Fibroblast of skin of back (primary cell): ENCODE measurements at places on chromosomes 12 and 14.
A peak's percentile ranks its signal among the peaks of the same experiment; 100 is the strongest.

DNA sequence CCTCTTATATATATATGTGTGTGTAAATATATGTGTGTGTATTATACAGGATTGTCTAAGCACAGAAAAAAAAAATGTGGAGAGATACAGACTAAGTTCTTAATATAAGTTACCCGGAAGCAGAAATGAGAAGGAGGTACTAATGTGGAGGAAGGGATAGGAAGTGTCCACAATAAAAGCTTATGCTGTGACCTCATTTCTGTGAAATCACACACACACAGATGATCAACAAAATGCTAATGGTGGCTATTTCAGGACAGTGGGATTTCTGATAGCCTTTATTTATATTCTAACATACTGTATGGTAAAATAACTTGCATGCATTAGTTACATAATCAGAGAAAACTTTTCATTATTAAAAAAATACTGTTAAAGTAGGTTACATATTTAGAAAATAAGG lies 8.5 kb upstream of the RAD51AP1 start:
- no peak for DNase-seq

GRCh38 chr12:129530984-129531383 lies 372.8 kb downstream of the TMEM132D start:
- no peak for DNase-seq

GRCh38 chr12:4272424-4273272 lies 914 bp upstream of the CCND2 start:
- DNase-seq, result no peak

DNA sequence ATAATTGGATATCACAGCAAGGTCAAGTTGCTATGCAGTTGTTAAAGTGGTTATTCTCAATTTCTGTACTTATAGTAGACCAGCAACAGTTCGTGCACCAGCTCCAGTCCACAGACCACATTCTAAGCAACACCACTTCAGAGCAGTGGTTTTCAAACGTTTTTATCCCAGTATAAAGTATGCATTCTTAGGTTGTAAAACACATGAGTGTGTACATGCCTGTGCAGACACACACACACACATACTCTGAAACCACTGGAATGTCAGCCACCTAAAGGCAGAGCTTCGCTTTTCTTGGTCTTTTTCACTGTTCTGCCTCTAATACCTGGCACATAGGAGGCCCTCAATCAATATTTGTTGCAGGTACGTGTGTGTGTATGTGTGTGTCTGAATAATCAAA lies 22.2 kb upstream of the C12orf71 start:
- DNase-seq, result peak; percentile 39

DNA sequence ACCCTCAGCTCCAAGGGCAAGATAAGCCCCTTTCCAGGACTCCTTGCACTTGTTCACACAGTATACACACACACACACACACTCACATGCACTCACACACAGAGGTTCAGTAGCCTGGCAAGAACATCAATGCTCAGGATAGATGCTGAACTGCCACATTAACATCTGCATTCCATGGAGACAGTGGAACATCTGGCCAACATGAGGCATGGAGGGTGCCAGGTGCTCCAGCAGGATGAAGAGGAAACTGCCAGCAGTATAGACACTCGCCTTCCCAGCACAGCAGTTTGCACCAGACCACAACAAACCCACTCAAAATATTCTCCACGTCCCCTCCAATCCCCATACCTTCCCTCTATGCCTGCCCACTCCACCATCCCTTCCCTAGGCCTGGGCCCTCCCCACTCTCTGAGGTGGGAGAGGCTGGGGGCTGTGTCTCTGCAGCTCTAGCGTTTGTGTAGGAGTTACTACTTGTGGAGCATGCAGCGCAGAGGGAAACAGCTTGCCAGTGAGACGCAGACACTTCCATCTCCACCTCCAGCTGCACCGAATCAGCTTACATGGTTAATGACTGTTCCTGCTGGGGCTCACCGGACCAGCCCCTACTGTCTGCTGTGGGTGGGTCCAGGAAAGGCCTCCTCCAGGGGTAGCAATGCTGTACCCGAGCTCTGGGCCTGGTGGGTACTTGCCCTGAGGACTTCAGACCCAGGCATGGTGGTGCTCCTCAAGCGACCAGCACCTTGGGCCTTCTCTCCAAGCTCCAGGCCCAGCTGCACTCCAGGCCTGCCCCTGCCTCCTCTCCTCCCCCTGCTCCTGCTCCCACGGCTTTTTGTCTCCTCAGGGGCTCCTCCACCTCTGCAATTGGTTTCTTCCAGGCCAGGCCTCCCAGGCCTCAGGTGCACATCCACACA lies 18.6 kb upstream of the PLEKHG3 start:
- no peak for DNase-seq

DNA sequence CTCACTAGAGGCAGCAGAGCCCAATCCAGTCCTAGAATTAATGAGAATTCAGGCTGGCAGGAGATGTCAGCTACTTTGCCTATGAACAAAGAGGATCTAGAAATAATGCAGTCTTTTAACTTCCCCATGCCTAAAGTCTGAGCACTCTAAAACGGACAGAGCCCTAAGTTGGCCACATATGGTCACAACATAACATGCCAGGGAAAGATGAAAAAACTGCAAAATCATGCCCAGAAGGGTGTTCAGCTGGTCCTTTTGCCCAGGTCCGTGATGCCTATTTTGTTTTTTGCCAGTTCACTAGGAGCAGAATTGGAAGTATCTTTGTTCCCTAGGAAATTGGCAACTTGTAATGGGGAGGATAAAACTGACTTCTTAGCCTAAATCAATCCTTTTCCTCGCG lies 20.3 kb upstream of the LMNTD1 start:
- DNase-seq, result no peak
